ENCODE measurements at places on chromosomes 7 and 10.

GRCh38 chr10:5684971-5685763 is 529 bp downstream of the TASOR2 start:
- peaks cover 14% of the 10 kb centered on the region for H3K4me1 ChIP-seq
- H3K4me3 ChIP-seq = peak overlapping the region; percentile 85
- no peaks in the 10 kb centered on the region for H3K36me3 ChIP-seq
- peak overlapping the region; percentile 88 for H3K27ac ChIP-seq
- no peaks in the 10 kb centered on the region for H3K27me3 ChIP-seq

DNA sequence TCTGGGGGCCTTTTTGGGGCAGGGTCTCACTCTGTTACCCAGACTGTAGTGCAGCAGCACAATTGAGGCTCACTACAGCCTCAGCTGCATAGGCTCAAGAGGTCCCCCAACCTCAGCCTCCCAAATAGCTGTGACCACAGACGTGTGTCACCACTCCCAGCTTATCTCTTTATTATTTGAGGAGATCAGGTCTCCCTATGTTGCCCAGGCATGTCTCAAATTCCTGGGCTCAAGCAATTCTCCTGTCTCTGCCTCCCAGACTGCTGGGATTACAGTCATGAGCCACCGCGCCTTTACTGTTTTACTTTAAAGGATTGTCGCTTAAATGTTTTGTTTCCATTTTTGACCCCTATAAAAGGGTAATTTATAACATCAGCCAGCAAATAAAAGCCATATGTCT is 502.6 kb upstream of the AUTS2 start:
- no peaks in the 10 kb centered on the region for H3K4me1 ChIP-seq
- no peaks in the 10 kb centered on the region for H3K36me3 ChIP-seq
- H3K27me3 ChIP-seq = no peaks in the 10 kb centered on the region
- no peak for DNase-seq
- H3K4me3 ChIP-seq = no peak overlapping the region

- no peak overlapping the region for H3K4me3 ChIP-seq
- no peak for DNase-seq
- H3K27me3 ChIP-seq = no peaks in the 10 kb centered on the region
- no peak overlapping the region for H3K27ac ChIP-seq
Observed at GRCh38 chr10:123751342-123752134, 85.4 kb downstream of the GPR26 start.

GRCh38 chr10:62050346-62050892 is 148.9 kb downstream of the ARID5B start:
- peak; percentile 40 for DNase-seq
- peaks cover 48% of the 10 kb centered on the region for H3K36me3 ChIP-seq
- peaks cover 77% of the 10 kb centered on the region for H3K4me1 ChIP-seq
- H3K27me3 ChIP-seq = no peaks in the 10 kb centered on the region
- H3K27ac ChIP-seq = peak overlapping the region; percentile 91

DNA sequence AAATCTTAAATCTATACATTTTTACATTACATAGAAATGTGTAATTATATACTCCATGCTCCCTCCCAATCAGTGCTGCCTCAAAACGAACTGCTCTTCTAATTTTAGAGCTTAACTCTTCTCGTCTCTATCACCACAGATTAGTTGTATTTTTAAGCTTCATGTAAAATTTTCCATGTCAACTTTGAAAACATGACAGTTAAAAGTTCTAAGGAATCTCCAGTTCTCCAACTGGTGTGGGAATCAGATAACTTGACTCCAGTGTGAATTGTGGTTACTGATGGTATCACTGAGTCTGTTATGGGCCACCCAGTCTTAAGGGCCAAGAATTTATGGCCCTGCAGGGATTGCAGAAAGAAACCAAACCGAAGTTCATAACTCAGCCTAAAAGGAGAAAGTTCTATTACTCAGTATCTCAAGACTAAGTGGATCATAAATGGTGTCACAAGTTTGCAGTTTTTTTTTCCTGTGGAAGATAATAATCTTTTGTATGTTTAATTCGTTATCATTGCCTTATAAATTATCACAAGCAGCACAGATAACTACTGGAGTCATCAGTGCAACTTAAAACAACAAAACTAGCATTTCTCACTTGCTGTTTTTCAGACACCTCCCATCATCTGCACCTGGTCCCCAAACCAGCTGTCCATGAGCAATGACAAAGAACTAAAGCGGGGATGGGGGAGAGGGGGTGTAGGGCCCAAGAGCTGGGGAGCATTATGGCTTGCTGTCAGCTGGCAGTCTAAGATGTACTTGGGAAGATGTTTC is 31.5 kb upstream of the KMT2E start:
- H3K4me1 ChIP-seq = peaks cover 85% of the 10 kb centered on the region
- peak overlapping the region; percentile 95 for H3K27ac ChIP-seq
- H3K4me3 ChIP-seq = peak overlapping the region; percentile 76
- DNase-seq = peak; percentile 58
- H3K36me3 ChIP-seq = peaks cover 1% of the 10 kb centered on the region
- no peaks in the 10 kb centered on the region for H3K27me3 ChIP-seq

GRCh38 chr7:102463841-102464576 is 654 bp downstream of the ALKBH4 start:
- no peaks in the 10 kb centered on the region for H3K27me3 ChIP-seq
- H3K4me1 ChIP-seq = peaks cover 7% of the 10 kb centered on the region
- H3K4me3 ChIP-seq = peak overlapping the region; percentile 99
- peak; percentile 64 for DNase-seq
- H3K36me3 ChIP-seq = no peaks in the 10 kb centered on the region
- peak overlapping the region; percentile 19 for H3K27ac ChIP-seq

DNA sequence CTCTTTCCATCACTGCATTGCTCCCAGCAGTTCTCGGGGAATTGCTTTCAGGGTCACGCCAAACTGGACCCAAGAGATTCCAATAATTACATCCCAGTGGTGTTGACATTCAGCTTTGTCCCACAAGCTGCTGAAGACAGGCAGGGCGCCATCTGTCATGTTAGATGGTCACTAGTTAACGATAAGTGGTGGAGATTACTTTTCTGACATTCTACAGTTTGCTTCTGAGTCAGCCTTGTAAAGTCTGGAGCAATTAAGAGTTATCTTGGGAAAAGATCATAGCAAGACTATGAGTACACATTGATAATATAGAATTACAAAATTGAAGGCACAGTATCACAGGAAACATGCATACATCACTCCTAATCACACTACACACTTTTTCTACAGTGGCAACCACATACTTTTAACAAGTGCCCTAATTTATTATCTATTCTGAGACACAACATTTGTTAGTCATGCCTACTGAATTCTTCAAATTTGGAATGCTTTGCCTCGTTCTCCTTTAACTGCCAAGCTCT is 41.9 kb downstream of the SEMA3C start:
- peak; percentile 66 for DNase-seq
- H3K27me3 ChIP-seq = no peaks in the 10 kb centered on the region
- H3K36me3 ChIP-seq = peaks cover 59% of the 10 kb centered on the region
- peak overlapping the region; percentile 44 for H3K27ac ChIP-seq
- H3K4me1 ChIP-seq = peaks cover 55% of the 10 kb centered on the region

DNA sequence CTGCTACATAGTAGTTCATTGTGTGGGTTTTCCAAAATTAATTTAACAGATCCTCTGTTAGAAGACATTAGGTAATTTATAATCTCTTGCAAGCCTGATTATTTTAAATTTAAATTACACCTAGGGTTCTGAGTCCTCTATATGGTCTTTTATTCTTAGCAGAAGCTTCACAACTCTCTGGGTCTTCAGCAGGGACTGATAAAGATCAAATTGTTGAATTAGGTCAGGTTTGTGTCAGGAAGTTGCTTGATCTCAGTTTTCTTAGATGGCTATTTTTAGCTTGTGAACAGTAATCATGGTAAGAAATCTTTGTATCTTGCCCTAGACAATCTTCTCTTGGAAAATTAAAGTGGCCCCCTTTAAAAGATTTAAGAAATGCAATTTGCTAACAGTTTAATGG is 183.1 kb upstream of the HDAC9 start:
- no peak overlapping the region for H3K4me3 ChIP-seq
- DNase-seq = no peak
- no peaks in the 10 kb centered on the region for H3K27me3 ChIP-seq
- H3K4me1 ChIP-seq = 0 out of 2 replicates have a peak, but pooled peaks cover under 1% of the 10 kb centered on the region
- no peaks in the 10 kb centered on the region for H3K36me3 ChIP-seq
- H3K27ac ChIP-seq = no peak overlapping the region

DNA sequence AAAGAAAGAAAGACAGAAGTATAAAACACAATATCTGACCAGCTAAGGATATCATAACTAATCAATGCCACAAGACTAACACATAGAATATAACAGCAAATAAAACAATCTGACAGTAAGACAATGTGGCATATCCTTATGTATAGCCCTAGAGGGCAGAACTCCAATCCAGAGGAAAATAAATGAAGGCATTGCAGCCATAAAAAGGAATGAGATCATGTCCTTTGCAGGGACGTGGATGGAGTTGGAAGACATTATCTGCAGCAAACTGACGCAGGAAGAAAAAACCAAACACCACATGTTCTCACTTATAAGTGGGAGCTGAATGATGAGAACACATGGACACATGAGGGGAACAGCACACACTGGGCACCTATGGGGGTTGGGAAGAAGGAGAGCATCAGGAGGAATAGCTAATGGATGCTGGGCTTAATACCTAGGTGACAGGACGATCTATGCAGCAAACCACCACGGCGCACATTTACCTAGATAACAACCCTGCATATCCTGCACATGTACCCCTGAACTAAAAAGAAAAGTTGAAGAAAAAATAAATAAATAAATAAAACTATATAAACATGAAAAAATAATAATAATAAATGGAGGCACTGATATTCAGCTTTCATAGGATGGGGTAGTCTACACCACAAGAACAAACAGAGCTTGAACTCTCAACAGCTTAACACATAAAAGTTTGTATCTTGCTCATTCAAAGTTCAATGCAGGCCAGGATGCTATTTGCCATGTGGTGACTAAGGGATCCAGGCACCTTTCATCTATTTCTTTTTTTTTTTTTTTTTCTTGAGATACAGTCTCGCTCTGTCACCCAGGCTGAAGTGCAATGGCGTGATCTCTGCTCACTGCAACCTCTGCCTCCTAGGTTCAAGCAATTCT is 66.1 kb upstream of the KAT6B start:
- H3K27me3 ChIP-seq = no peaks in the 10 kb centered on the region
- no peak overlapping the region for H3K27ac ChIP-seq
- no peaks in the 10 kb centered on the region for H3K4me1 ChIP-seq
- no peaks in the 10 kb centered on the region for H3K36me3 ChIP-seq

DNA sequence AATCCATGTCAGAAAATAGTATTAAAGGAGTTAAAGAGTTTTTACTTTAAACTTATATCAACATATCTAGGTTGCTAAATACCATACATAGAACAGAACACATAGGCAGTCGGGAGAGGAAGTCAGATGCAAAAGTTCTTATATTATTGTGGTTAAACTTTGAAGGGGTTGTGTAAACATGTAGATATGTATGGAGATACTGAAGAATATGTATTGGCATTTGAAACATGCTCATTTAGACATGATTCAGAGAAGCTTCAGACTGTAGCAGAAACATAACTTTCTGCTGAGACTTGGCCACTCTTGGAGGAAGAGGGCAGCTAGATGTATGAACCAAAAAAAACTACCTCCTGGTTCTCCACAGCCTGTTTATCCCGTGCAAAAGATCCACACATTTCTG is 103.5 kb upstream of the FERD3L start:
- H3K4me1 ChIP-seq = peaks cover 17% of the 10 kb centered on the region
- peak; percentile 37 for DNase-seq
- H3K27ac ChIP-seq = no peak overlapping the region

DNA sequence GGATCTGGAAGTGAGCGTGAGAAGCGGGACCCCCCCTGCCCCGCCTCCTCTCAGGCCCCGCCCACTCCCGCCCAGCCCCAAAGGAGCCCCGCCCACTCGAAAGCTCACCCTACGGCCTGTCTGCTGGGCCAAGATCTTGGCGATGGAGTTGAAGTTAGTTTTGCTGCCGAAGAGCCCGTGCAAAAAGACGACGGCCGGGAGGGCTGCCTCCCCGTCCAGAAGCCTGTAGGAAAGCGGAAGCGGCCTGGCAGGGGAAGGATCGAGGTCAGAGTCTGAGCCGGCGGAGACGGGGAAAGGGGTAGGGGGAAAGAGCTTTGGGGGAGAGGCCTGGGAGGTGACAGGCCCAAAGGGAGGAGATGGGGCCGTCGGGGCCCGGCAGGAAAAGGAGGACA is 386 bp downstream of the ABHD11 start:
- H3K4me1 ChIP-seq = no peaks in the 10 kb centered on the region
- H3K36me3 ChIP-seq = no peaks in the 10 kb centered on the region
- no peaks in the 10 kb centered on the region for H3K27me3 ChIP-seq
- peak overlapping the region; percentile 90 for H3K4me3 ChIP-seq

- no peak overlapping the region for H3K4me3 ChIP-seq
- H3K36me3 ChIP-seq = no peaks in the 10 kb centered on the region
- no peak overlapping the region for H3K27ac ChIP-seq
- no peak for DNase-seq
- H3K4me1 ChIP-seq = no peaks in the 10 kb centered on the region
Observed at GRCh38 chr10:66045859-66046258, 880.0 kb upstream of the LRRTM3 start.

DNA sequence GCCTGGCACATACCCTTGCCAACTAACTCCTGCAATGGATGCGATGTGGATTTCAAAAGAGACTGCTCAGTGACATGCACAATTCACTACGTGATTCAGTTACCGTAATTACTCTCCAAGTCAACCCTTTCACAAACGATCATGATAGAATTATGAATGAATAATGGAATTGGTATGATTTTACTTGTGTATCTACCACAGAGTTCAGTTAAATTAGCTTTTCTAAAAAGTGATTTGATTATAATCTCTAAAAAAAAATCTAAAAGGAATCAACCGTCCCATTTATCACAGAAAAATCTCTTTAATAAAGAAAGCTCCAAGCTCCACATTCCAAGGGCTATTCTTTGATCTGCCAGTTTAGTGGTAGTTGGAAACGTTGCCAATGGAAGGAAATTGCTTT is 30.4 kb upstream of the RSU1 start:
- 0 out of 2 replicates have a peak overlapping the region, but pooled peaks have one; percentile 29 for H3K4me3 ChIP-seq
- no peaks in the 10 kb centered on the region for H3K36me3 ChIP-seq
- H3K27me3 ChIP-seq = no peaks in the 10 kb centered on the region
- peak overlapping the region; percentile 30 for H3K27ac ChIP-seq
- DNase-seq = peak; percentile 87

DNA sequence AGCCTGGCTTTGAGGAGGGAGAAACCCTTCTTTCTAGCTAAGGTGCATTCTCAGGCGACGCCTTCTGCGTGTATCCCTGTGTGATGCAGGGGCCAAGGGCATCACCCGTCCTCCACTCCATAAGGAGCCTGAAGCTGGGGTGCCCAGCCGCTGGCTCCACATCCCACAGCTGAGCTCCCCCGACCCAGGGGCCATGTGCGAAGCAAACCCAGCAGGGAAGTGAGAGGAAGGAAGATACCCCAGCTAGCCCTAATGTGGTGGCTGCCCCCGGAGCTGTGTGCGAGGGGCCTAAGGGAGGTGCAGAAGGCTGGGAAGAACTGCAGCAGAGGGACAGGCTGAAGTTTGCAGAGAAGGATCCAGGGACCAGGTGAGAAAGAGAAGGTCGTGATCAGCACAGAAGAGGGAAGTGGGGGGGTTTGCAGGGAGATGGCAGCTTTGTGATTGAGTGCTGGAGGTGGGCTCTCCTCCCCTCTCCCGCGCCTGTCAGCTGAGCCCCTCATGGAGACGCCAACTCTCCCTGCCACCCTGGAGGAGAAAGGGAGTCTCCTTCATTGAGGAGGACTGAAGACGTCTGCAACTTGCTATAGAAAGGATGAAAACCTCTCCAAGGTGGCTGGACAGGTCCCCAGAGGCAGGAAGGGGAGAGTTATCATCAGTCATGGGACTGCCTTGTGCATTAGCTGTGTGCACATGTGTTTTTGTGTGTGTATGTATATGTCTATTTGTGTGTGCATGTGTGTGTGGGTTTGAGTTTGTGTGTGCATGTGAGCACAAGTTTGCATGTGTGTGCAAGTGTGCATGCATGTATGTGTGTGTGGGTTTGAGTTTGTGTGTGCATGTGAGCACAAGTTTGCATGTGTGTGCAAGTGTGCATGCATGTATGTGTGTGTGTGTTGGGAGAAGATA is 3.5 kb upstream of the CALML5 start:
- no peaks in the 10 kb centered on the region for H3K36me3 ChIP-seq
- H3K4me3 ChIP-seq = no peak overlapping the region
- H3K27me3 ChIP-seq = no peaks in the 10 kb centered on the region
- H3K27ac ChIP-seq = no peak overlapping the region
- no peak for DNase-seq

Data from GM23248 (cell line).